ENCODE measurements at places on chromosomes 12 and 14. TPM values are rescaled to one million over a fixed set of nuclear protein-coding genes. Genes with fewer than 3 reads are reported as not detected.

GRCh38 chr12:3491938-3492792 lies 1.2 kb downstream of the PRMT8 start:
- H3K4me3 ChIP-seq = no peak overlapping the region
- DNase-seq = no peak
- no peaks in the 10 kb centered on the region for H3K36me3 ChIP-seq
- no peak overlapping the region for H3K27ac ChIP-seq

- no peaks in the 10 kb centered on the region for H3K27me3 ChIP-seq
- H3K27ac ChIP-seq = no peak overlapping the region
- DNase-seq = no peak
- no peaks in the 10 kb centered on the region for H3K36me3 ChIP-seq
Observed at GRCh38 chr14:90518941-90519256, 122.1 kb downstream of the CALM1 start.

DNA sequence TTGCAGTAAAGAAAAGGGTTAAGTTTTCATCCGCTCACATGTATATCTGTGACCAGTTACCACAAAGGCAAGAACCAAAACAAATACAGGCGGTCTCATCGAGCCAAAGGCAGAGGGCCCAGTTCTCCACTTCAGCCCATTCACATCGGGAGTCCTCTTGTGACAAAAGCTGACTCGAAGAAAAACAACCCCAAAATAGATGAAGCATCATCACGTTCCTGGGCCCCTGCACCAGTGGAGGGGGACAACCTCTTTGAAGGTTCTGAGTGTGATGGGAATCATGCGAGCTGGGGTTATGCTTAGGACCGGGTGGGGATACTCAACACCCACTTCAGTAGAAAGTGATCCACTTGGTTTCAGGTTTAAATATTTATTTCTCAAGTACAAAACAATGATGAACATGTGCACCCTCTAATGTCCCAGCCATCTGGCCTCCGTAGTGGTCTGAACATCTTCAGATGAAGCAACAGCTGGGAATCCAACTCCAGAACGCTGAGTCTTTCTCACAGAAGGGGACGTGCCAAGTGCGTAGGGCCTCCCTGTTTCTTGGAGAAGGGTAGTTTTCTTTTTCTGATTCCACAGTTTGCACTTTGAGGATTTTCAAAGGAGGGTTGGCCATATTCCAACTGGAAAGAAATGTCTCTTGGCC lies 8.4 kb downstream of the GSC start:
- no peaks in the 10 kb centered on the region for H3K4me1 ChIP-seq
- peaks cover 11% of the 10 kb centered on the region for H3K27me3 ChIP-seq

GRCh38 chr12:57111031-57111734 lies at the start of gene STAT6:
Gene STAT6 (minus strand): TSS chr12:57111362. CDS start chr12:57108278, 3,084 bp downstream.
- peak; percentile 81 for DNase-seq
- H3K27me3 ChIP-seq = no peaks in the 10 kb centered on the region
- peaks cover 32% of the 10 kb centered on the region for H3K36me3 ChIP-seq
- peak within 1 kb of the TSS; percentile 66 for H3K4me3 ChIP-seq
- H3K4me1 ChIP-seq = peaks cover 32% of the 10 kb centered on the region

DNA sequence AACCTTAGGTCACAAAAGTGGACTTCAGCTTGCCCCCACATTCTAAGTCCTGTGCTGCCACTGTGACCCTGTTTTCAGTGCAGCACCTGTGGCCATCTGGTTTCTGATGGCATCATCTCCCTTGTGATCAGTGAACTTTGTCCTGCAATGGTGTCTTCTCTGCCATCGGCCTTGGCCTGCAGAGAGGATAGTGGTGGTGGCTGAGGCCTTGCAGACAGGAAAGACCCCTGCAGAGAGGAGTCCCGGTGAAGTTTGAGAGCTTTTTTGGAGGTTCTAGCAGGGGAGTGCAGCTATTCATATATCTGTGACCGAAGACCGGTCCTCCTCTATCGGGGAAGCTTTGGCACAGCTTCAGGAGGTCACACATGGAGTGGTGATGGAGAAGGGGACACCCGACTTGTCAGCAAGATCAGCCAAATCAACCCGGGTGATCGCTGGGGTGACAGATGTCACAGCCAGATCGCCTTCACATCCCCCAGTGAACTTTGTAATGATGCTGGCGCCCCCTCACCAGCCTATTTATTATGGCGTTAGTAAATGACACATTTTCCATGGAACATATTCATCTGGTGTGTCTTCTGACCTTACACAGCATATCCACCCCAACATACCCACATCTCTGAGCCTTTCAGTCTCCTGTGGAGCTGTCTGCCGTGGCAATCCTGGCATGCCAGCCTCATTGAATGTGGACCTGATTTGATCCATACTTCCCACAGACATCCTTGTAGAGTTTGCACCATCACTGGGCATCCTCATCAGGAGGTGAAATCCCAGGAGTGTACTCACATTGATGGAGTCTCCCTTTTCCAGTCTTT lies 136.1 kb downstream of the PAPOLA start:
- no peaks in the 10 kb centered on the region for H3K4me1 ChIP-seq
- H3K27ac ChIP-seq = no peak overlapping the region
- DNase-seq = no peak
- no peak overlapping the region for H3K4me3 ChIP-seq

- no peak overlapping the region for H3K4me3 ChIP-seq
- DNase-seq = no peak
- no peaks in the 10 kb centered on the region for H3K36me3 ChIP-seq
- peaks cover 2% of the 10 kb centered on the region for H3K27me3 ChIP-seq
- H3K27ac ChIP-seq = no peak overlapping the region
Observed at GRCh38 chr14:99655521-99655920, 10.6 kb downstream of the HHIPL1 start.

DNA sequence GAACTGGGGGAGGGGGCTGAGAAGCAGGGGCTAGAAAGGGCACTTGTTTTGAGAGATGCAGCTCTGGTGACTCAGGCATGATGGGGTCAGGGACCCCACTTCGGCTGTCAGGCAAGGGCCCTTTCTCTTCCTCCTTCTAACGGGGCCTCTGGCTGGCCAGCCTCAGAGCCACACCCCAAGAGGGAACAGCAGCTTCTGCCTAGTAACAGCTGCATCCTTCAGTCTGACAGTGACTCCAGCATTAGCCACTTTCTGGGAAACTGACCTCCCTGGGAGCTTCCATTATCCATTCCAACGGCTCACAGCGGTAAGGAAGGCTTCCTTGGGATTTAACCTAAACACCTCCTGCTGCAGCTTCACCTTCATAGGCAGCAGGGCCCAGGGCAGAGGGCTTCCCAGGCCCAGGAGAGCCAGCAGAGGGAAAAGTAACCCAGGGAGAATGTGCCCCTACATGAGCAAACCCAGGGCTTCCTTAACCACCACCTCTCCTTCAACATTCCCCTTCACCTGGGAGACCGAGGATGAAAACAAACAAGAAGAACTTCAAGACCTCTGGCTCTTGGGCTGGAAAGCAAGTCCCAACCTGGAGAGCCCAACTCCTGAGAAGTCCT lies 2.7 kb downstream of the NCKAP5L start:
- no peaks in the 10 kb centered on the region for H3K27me3 ChIP-seq
- peaks cover 77% of the 10 kb centered on the region for H3K4me1 ChIP-seq
- H3K27ac ChIP-seq = peak overlapping the region; percentile 96
- H3K36me3 ChIP-seq = no peaks in the 10 kb centered on the region
- H3K4me3 ChIP-seq = no peak overlapping the region

- no peaks in the 10 kb centered on the region for H3K27me3 ChIP-seq
- no peaks in the 10 kb centered on the region for H3K4me1 ChIP-seq
- no peak overlapping the region for H3K4me3 ChIP-seq
- peaks cover 26% of the 10 kb centered on the region for H3K36me3 ChIP-seq
- no peak for DNase-seq
Observed at GRCh38 chr12:22657538-22657937, 32.6 kb downstream of the ETNK1 start.

FITM1 gene
- 0.95 TPM for total RNA-seq

C1R gene
- 237 TPM for total RNA-seq

RNF34 gene
- total RNA-seq = 39.3 TPM
